Stimulated activated CD4-positive, alpha-beta T cell treated with anti-CD3 and anti-CD28 coated beads, Interleukin-15, amount 100 ng/mL, for 24 hours (primary cell): ENCODE measurements at places on chromosomes 6 and 20.
A peak's percentile ranks its signal among the peaks of the same experiment; 100 is the strongest.

DNA sequence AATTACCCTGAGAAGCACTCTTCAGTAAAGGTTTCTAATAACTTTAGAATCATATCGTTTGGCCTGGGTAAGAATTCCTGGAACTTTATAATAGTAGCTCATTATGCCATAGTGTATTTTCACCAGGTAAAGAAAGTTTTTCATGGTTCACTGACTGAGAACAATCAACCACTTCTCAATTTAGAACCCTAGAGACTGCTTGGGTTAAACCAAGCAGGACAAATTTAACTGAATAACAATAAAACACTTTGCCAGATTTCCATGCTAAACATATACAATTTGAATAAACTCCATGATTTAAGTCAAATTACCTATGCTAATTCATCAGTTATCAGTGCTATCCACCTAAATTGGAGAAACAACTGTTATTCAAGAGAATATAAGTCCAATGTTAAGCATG lies 99.4 kb downstream of the PLG start:
- no peak for DNase-seq

- DNase-seq, result no peak
Measured at GRCh38 chr20:39829661-39830060, 859.4 kb downstream of the MAFB start.

DNA sequence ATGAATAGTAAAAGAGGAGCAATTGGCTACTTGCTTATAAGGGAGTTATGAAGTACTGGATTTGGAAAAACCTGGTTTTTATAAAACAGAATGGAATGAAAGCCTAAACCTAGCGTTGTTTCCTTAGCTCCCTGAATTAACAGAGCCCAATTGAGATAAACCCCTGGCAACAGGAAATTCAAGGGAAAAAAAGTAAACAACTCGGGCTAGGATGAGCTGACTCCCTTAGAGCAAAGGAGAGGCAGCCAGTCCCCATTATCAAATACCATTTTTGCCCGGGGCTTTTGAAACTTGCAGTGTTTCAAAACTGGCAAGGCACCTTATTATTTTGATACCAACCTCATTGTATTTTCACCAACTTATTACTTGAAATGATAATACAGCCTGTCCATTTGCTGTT lies 587.5 kb downstream of the CD109 start:
- no peak for DNase-seq

- DNase-seq, result no peak
Measured at GRCh38 chr6:105485456-105485855, 82.6 kb upstream of the PREP start.

- no peak for DNase-seq
Measured at GRCh38 chr6:150813993-150814359, 51.5 kb upstream of the MTHFD1L start.

GRCh38 chr6:106181664-106182418 lies 95.7 kb downstream of the PRDM1 start:
- no peak for DNase-seq

DNA sequence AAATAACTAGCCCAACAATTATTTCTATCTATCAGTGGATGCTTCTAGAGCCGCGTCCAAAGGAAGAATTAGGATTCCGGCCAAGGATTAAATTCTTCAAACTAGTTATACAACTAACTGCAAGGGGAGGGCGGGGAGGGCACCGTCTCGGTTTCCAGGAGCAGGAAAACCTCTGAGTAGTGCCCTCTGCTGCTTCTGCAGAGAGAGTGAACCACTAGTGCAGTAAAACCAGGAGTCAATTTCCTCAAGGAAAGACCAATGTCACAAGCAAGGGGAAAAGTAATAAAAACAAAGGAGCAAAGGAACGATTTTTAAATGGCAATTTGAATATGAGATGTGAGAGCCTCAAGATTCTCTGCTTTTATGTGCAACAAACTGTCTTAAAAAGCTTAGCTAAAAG lies 16.5 kb upstream of the UBE2J1 start:
- DNase-seq, result no peak

GRCh38 chr6:164290101-164290500 lies 875.6 kb downstream of the QKI start:
- DNase-seq, result no peak

DNA sequence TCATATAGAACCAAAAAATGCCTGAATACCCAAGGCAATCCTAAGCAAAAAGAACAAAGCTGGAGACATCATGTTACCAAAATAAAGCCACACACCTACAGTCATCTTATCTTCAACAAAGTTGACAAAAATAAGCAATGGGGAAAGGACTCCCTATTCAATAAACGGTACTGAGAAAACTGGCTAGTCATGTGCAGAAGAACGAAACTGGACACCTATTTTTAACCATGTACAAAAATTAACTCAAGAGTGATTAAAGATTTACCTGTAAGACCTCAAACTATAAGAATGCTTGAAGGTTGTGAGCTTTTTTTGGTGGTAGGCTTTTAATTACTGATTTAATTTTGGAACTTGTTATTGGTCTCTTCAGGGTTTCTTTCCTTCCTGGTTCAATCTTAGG lies 236.0 kb upstream of the DEFB112 start:
- DNase-seq, result no peak

DNA sequence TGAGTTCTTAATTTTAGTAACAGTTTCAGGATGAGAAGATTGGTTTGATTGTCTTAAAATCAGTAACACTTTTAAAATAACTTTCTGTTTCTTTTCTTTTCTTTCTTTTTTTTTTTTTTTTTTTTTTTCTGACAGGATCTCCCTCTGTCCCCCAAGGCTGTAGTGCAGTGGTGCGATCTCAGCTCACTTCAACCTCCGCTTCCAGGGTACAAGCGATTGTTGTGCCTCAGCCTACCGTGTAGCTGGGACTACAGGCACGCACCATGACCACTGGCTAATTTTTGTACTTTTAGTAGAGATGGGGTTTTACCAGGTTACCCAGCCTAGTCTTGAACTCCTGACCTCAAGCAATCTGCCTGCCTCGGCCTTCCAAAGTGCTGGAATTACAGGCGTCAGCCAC lies 33.7 kb upstream of the KCNQ5 start:
- DNase-seq, result no peak

DNA sequence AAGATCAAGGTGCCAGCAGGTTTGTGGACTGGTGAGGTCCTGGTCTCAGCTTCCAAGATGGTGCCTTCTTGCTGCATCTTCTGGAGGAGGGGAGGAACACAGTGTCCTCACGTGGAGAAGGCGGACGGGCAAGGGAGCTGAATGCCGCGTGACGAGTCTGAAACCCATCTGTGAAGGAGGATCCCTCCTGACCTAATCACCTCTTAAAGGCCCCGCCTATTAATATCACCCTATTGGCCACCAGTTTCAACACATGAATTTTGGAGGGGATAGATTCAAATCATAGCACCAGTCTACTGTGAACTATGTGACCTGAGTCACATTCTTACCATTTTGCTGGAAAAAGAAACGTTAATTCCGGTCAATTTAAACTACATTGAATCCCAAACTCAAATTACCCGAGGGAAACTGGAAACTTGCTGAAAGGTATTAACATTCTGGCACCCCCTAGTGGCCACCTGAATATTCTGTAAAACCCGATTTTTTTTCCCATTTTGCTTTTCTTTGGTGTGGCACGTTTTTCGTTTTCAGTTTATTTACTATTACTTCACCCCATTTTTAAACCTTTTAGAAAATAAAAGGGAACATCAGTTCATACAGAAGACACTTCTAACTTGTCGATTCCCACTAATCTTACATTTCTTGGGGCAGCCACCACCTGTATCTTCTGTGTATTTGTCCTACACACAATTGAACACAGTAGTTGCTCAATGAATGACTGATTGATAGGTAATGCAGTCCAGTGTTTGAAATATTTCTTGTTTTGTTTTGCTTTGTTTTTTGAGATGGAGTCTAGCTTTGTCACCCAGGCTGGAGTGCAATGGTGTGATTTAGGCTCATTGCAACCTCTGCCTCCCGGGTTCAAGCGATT lies 17.9 kb upstream of the CCDC170 start:
- peak; percentile 59 for DNase-seq

GRCh38 chr6:159620947-159621346 lies 72.1 kb downstream of the SOD2 start:
- DNase-seq, result no peak

GRCh38 chr20:38985603-38986170 lies 23.5 kb downstream of the DHX35 start:
- DNase-seq, result no peak

- no peak for DNase-seq
Measured at GRCh38 chr20:38430679-38431325, 4.3 kb downstream of the SNHG17 start.

DNA sequence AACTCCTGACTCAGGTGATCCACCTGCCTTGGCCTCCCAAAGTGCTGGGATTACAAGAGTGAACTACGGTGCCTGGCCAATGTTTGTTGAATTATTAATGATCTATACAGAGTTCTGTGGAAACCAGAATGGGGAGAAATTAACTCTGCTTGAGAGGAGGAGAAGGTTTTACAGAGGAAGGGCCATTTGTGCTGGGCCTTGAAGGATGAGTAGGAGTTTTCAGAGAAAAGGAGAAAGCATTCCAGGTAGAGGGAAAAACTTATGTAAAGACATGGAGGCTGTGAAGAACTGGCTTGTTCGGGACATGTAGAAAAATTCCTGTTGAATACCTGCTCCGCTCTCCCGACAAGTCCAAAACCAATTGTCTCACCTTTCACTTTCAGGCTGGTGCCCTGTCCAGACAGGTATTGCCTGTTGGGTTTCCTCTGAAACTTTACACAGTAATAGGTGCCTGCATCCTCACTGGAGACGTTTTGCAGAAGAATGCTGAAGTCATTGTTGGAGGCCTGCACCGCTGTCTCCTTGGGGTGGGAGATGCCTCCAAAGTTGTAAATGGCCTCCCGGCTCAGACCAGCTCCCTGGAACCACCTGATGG lies 11.3 kb upstream of the NSFL1C start:
- no peak for DNase-seq

- DNase-seq, result no peak
Measured at GRCh38 chr6:46735720-46736031, 501 bp upstream of the PLA2G7 start.

DNA sequence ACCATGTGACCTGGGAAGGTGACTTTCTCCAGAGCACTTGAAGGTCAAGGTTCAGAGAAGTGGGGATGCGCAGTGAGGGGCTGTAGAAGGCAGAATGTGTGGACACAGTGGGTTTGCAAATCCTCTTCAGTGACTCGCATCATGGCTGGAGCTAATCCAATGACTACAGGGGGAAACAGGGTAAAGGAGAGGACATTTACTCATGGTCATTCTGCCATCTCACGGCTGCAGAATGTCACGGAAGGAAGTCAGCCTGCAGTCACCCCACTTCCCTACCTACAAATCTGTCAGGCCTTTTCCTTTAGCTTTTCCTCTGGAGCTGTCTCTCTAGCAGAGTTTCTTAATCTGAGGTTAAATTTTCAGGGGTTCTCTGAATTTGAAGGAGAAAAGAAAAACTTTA lies 337.6 kb downstream of the CDC5L start:
- no peak for DNase-seq

GRCh38 chr20:19008497-19008896 lies 194.9 kb downstream of the SCP2D1 start:
- DNase-seq, result no peak

DNA sequence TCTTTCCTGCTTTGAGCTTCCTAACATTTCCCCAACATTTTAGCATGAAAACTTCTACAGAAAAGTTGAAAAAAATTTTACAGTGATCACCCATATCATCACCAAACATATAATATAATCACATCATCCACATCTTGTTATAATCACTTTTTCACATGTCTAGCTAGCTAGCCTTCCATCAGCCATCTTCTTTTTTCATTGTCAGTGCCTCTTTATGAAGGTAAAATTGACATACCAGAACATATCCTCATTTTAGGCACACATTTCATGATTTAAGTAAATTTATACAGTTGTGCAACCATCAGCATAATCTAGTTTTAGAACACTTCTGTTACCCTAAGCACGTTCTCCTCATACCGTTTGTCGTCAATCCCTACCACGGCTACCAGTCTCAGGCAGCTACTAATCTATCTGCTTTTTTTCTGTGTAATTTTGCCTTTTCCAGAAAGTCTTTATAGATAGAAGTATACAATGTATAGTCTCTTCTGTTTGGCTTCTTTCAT lies 73.7 kb downstream of the VEGFA start:
- no peak for DNase-seq

GRCh38 chr6:148166339-148166968 lies 176.2 kb upstream of the SASH1 start:
- DNase-seq, result no peak

DNA sequence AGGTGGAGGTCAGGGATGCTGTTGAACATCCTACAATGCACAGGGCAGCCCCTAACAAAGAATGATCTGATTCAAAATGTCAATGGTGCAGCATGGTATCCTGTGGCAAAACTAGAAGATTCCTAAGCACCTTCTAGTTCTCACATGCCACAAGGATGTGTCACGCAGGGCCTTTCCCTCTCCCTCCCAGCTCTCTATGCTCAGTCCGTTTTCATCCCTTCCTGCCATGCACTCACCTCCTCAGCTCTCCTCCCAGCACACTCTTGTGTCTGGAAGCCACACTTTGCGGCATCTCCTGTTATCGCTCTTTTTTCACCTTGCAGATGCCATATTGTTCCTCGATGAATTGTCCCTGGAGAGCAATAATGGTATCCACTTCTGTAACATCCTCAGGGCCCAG lies 263.4 kb downstream of the CDC5L start:
- no peak for DNase-seq

GRCh38 chr6:143592335-143592734 lies 80.8 kb upstream of the FUCA2 start:
- DNase-seq, result no peak

- no peak for DNase-seq
Measured at GRCh38 chr6:131740161-131740560, 29.3 kb upstream of the CTAGE9 start.

GRCh38 chr6:70590400-70590799 lies 23.7 kb downstream of the SDHAF4 start:
- DNase-seq, result no peak

DNA sequence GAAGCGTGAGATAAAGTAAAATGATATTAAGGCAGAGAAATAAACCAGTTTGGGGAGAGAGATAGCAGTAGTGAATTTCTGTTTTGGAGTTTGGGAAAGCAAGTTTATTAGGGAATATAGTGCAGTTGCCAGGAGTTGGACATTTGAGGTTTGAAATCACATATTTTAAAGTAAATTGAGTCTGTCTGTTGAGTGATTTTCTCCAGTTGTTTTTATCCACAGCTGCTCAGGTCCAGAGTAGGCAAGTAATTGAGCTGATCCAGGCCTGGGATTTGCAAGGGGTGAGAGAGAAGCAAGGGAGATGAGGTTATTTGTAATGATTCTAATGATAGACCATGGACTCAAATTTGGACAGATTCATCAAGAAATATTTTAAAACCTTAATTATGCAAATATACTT lies 481.9 kb downstream of the UTRN start:
- no peak for DNase-seq
